ENCODE measurements at places on chromosomes 11 and 22. TPM values are rescaled to one million over a fixed set of nuclear protein-coding genes. Genes with fewer than 3 reads are reported as not detected.

DNA sequence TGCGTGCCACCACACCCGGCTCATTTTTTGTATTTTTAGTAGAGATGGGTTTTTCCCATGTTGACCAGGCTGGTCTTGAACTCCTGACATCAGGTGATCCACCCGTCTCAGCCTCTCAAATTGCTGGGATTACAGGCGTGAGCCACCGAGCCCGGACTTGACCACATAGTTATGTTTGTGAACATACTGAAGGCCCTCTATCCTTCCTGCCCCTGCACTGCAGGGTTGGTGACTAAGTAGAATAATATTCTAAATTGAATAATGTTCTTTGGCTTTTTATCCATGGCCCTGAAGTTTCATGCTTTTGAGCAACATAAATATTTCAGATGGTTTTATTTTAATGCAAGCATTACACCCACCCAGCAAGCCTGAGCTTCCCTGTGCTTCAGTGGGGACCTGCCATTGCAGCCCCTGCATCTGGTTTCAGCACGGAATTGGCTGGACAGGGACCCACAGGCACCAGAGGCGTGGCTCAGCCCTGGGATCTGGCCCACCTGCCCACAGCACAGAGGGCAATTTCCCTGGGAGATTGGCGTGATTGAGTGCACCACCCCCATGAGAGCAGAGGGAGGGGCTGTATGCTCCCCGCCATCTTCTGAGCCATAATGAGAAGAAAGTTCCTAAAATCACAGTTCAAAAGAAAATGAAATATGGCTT lies 460.5 kb downstream of the BRD1 start:
- no peak overlapping the region for H3K27ac ChIP-seq
- no peaks in the 10 kb centered on the region for H3K36me3 ChIP-seq
- H3K4me3 ChIP-seq = no peak overlapping the region
- peaks cover 97% of the 10 kb centered on the region for H3K27me3 ChIP-seq
- no peaks in the 10 kb centered on the region for H3K4me1 ChIP-seq
- DNase-seq = peak; percentile 39

- DNase-seq = peak; percentile 69
- no peaks in the 10 kb centered on the region for H3K27me3 ChIP-seq
- no peaks in the 10 kb centered on the region for H3K36me3 ChIP-seq
- peaks cover 13% of the 10 kb centered on the region for H3K4me1 ChIP-seq
- H3K4me3 ChIP-seq = no peak overlapping the region
- no peak overlapping the region for H3K27ac ChIP-seq
Observed at GRCh38 chr11:34784318-34784841, 131.8 kb downstream of the APIP start.

The EFEMP2 gene
- 32.3 TPM for total RNA-seq

The TMPRSS4 gene
- 18.7 TPM for total RNA-seq
